Muscle of arm (tissue), 14 donors: ENCODE measurements at places on chromosomes 12 and 14. TPM values are rescaled to one million over a fixed set of nuclear protein-coding genes. Genes with fewer than 3 reads are reported as not detected.

The CD163L1 gene
- polyA plus RNA-seq: 4.0 TPM

The NR1H4 gene
- polyA plus RNA-seq: not detected

The KCNMB4 gene
- 19.1 TPM for polyA plus RNA-seq

The C12orf50 gene
- 0.20 TPM for polyA plus RNA-seq

The APOF gene
- not detected for polyA plus RNA-seq

The CLEC4C gene
- not detected for polyA plus RNA-seq

- no peak for DNase-seq
Measured at GRCh38 chr12:72134246-72135020, 137.7 kb upstream of the TRHDE start.

DNA sequence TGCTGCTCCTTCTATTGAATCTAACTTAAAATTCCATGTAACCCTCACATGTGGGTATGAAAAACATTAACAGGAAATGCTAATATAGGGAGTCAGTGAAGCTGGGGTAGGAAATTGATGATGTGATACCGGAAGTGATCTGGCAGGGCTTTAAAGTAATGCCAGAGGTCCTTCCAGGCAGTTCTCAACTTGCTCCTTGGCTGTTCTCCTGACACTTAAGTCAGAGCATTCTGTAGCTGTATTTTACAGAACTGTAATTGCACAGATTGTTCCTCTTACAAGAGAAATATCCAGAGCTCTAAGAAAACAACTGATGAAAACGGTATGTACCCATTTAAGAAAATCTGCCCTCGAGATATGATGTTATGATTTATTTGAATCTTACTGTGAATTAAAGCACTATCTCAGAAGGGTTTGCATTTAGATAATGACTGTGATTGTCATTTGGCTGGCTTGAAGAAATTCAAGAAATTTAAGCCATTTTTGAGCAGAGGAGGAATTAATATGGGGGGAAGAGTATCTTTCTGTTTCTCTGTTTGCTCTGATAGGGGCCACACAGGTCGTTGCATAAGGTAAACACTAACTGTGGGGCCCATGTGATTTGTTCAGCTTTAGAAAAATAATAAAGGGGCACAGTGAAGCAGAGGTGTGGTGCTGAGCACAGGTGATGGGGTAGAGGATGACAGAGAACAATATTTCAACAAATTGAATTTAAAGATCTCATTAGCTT is 88.4 kb downstream of the BBS10 start:
- peak; percentile 56 for DNase-seq

DNA sequence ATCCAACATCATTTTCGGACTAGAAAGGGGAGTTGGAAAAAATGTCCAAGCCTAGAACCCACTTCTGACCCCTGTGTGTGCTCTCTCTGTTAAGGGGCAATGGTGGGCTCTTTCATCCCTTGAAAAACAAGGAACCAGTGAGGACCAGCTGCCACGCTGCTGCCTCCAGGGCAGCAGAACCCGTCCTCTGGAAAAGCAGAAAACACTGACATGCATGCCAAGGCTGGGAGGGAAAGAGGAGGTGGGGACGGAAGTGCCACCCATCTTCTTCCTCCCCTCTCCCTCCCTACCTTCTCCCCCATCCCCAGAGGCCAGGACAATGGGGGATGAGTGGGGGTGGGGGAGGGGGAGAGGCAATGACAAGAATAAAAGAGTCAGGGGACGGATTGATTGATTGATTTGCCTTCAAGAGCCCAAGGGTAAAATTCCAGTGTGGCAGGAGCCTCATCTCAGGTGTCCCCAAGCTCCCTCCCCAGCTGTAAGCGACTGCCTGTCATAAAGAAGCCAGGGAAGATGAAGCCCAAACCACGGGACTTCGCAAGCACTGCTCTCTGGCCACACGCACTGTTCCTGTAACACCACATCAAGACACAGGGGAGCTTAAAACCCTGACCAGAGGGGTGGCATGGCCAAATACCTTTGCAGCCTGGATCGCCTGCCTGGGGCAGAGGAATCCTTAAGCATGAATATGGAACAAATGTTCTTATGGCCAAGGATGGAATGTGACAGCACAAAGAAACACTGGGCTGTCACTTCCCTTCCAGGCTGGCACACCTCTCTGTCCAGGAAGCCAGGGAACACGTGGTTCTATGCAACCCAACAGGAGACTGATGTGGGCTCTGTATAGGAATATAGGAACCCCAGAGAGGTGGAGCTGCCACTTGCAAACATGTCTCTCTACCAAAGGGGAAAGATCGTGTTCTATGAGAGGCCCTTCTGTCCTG is 38.9 kb upstream of the BDKRB2 start:
- no peak for DNase-seq

DNA sequence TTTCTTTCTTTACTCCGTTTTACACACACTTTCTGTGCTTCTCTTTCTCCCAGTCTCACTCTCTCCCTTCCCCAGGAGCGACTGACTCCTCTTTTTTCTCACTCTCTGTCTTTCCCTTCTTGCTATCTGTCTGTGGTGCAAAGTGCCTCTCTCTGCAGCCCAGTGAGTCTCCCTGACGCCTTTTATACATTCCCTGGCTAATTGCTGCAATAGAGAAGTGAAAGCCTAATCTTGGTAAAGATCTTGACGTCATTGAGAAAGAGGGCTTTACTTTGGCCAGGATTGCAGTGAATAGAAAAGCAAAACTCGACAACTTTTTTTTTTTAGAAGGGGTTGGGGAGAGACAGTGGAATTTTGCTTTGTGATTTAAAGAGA is 706 bp upstream of the DIO2 start:
- peak; percentile 18 for DNase-seq

DNA sequence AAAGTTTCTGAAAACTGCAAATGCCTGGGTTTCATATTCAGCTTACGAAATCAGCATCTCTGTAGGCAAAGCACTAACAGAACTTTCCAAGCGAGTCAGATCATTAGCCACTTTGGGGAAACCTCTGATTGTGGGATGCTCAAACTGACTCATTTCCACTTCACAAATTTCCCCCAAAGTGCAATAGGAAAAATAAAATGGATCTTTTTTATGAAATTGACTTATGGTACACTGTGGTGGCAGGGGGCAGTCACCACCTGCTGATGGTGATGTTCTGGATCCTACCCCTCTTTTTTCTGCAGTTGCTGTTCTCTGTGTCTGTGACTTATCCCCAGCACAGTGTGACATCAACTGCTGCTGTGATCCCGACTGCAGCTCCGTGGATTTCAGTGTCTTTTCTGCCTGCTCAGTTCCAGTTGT is 5.6 kb downstream of the TCTN1 start:
- DNase-seq: no peak

DNA sequence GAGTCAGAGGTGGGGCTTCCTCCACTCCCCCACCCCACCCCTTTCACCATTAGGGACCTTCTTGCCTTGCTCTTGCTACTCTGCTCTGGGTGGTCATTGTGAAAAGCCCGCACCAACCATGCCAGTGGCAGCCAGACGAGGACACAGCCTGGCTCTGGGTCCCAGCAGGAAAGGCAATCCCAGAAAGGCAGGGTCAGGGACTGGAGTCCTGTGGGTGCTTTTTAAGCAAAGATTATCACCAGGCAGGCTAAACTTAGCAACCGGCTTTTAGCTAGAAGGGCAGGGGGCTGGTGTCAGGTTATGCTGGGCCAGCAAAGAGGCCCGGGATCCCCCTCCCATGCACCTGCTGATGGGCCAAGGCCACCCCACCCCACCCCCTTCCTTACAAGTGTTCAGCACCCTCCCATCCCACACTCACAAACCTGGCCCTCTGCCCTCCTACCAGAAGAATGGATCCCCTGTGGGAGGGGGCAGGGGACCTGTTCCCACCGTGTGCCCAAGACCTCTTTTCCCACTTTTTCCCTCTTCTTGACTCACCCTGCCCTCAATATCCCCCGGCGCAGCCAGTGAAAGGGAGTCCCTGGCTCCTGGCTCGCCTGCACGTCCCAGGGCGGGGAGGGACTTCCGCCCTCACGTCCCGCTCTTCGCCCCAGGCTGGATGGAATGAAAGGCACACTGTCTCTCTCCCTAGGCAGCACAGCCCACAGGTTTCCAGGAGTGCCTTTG is 1.2 kb upstream of the GAPDH start:
- no peak for DNase-seq
